ENCODE measurements at places on chromosomes 2 and 18. TPM values are rescaled to one million over a fixed set of nuclear protein-coding genes. Genes with fewer than 3 reads are reported as not detected.

The SPHKAP gene
- polyA plus RNA-seq: 4.8 TPM

The OTOF gene
- polyA plus RNA-seq: 0.20 TPM

The RUFY4 gene
- polyA plus RNA-seq: not detected

The TMBIM1 gene
- 78.9 TPM for polyA plus RNA-seq

The CYS1 gene
- 105 TPM for polyA plus RNA-seq

The LIMS4 gene
- polyA plus RNA-seq: 1.1 TPM

The TCF7L1 gene
- polyA plus RNA-seq: 39.4 TPM

The NXPH2 gene
- polyA plus RNA-seq: 5.4 TPM

The CYTIP gene
- 1.7 TPM for polyA plus RNA-seq

The SKA1 gene
- 5.8 TPM for polyA plus RNA-seq

The CIB4 gene
- not detected for polyA plus RNA-seq

The AGBL5 gene
- polyA plus RNA-seq: 64.6 TPM

Measured in left renal cortex interstitium (tissue), 4 donors.